ENCODE measurements at places on chromosomes 1 and 21.

DNA sequence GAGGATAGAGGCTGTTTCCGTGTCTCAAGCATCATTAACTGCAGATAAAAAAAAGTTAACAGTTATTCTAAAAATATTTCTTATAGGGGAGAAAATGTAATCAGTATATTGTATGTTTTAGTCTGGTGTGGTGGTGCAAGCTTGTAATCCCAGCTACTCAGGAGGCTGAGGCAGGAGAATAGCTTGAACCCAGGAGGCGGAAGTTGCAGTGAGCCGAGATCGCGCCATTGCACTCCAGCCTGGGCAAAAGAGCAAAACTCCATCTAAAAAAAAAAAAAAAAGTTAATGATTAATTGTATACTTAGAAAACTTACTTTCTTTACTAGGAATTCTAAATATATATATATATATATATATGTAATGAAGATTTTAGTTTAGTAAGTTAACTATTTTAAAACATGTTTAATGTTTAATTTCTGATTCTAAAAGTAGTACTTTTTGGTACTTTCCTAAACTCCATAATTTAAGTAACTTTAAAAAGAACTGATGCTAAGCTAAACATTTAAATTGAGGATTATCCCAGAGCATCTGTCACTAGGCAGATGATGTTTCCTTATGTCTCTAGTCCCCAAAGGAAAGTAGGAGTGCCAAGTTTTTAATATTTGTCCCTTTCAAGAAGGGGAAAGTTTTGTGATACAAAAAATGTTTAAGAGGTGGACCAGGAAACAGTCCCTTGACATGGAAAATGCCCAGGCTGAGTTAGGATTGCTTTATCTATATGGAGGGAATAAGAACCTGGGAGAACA lies 66.3 kb downstream of the DYRK1A start:
- no peak for DNase-seq
- peaks cover 27% of the 10 kb centered on the region for H3K4me1 ChIP-seq
- H3K27me3 ChIP-seq: no peaks in the 10 kb centered on the region
- peaks cover 2% of the 10 kb centered on the region for H3K36me3 ChIP-seq
- H3K27ac ChIP-seq: no peak overlapping the region

DNA sequence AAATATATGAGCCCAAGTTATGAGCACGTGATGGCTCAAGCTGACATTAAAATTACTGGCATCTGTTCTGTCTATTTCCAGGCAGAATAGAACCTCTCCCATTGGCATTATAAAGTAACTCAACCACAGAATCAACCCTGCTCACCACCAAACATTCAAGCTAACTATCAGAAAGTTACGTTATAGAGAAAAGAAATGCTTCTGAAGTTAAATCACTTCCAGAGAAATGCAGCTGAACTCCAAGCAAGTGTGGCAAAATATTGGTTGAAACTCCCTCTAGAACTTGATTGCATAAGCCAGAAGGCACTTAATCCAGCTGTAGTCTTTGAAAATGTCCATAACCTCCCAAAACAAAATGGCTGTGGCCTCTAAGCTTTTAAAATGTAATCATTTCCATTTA lies 36.2 kb upstream of the UBE2U start:
- peaks cover 60% of the 10 kb centered on the region for H3K4me1 ChIP-seq
- DNase-seq: no peak
- H3K36me3 ChIP-seq: peaks cover 44% of the 10 kb centered on the region

GRCh38 chr1:170073893-170074249 lies 624 bp downstream of the KIFAP3 start:
- no peak for DNase-seq
- H3K27me3 ChIP-seq: no peaks in the 10 kb centered on the region
- H3K36me3 ChIP-seq: no peaks in the 10 kb centered on the region
- H3K27ac ChIP-seq: peak overlapping the region; percentile 97
- peaks cover 44% of the 10 kb centered on the region for H3K4me1 ChIP-seq

- peaks cover 5% of the 10 kb centered on the region for H3K27me3 ChIP-seq
- H3K4me3 ChIP-seq: no peak overlapping the region
- no peak overlapping the region for H3K27ac ChIP-seq
- no peaks in the 10 kb centered on the region for H3K36me3 ChIP-seq
Measured at GRCh38 chr1:58345215-58346035, 201.1 kb downstream of the OMA1 start.

GRCh38 chr1:117629625-117630422 lies 24.0 kb downstream of the TENT5C start:
- H3K27me3 ChIP-seq: peaks cover 9% of the 10 kb centered on the region
- H3K4me1 ChIP-seq: peaks cover 21% of the 10 kb centered on the region
- H3K4me3 ChIP-seq: no peak overlapping the region
- no peak for DNase-seq
- H3K27ac ChIP-seq: no peak overlapping the region

DNA sequence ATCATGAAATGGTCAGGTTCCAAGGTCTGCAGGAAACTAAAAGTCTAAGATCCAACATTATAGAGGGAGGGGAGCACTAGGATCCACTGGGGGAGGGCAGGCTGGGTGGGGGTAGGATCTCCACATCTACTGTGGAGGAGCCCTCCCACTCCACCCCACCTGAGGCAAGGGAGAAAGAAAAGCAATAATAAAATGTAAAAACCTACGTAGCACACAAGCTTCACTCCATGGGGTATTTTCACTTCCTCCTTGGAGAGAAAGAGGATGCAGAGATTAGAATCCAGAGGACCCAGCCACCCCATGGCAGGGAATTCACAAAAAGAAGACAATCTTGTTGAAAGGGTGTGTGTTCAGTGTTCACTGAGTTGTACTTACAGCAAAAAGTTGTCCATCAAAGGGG lies 14.4 kb downstream of the SPOCD1 start:
- no peak overlapping the region for H3K27ac ChIP-seq
- no peak overlapping the region for H3K4me3 ChIP-seq
- no peaks in the 10 kb centered on the region for H3K27me3 ChIP-seq
- DNase-seq: no peak

DNA sequence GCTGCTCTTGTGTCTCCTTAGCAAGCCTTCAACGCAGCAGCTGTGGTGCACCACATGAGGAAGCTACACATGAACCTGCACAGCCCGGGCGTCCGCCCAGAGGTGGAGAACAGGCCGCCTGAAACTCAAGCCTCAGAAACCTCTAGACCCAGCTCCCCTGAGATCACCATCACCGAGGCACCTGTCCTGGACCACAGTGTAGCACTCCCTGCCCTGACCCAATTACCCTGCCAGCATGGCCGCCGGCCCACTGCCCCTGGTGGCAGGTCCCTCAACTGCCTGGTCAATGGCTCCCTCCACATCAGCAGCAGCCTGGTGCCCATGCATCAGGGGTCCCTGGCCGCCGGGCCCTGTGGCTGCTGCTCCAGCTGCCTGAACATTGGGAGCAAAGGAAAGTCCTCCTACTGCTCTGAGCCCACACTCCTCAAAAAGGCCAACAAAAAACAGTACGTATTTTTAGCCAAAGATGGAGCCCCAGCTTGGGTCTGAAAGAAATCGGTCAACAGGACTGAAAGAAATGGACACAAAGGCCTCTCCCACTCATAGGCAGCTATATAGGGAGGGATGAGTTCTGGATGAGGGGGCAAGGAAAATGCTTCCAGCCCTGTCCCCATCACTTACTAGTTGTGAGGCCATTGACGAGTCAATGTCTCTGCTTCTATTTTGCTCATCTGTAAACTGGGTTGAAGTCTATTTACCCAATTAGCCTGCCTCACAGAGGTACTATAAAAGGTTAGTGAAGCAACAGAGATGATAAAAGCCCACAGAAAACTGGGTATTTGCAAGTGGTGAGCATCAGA lies 28.5 kb downstream of the CAMK1G start:
- H3K27me3 ChIP-seq: peaks cover 12% of the 10 kb centered on the region
- H3K36me3 ChIP-seq: peaks cover 3% of the 10 kb centered on the region
- no peaks in the 10 kb centered on the region for H3K4me1 ChIP-seq
- no peak overlapping the region for H3K4me3 ChIP-seq
- H3K27ac ChIP-seq: no peak overlapping the region

DNA sequence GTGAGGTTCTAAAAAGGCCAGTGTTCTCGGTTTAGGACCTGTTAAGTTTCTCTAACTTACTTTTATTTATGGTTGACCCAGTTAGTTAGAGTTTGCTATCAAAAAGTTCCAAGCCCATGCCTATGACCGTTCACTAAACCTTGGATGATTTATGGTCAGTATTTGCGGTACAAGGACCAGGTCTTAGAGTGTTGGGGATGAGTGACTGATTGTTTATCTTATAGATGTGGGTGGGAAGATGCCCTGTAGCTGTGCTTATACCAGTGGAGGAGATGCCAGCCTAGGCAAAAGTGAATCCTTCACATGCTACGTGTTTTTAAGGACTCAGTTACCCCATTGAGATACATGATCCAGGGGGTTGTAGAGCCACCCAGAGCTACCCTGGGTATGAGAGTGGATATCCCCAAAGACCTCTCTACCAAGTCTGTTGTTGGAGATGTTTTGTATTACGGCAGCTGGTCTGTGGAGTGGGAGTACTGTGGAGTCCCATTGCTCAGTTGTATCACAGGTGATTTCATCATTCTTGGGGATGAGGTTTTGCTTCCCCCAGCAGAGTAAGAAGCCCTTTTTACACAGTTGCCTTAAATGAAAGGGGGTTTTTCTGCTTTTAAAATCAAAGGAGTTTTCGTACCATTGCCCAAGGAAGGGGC lies 2.1 kb downstream of the SLC22A15 start:
- H3K27me3 ChIP-seq: no peaks in the 10 kb centered on the region
- no peaks in the 10 kb centered on the region for H3K36me3 ChIP-seq
- no peak for DNase-seq
- H3K27ac ChIP-seq: peak overlapping the region; percentile 89

DNA sequence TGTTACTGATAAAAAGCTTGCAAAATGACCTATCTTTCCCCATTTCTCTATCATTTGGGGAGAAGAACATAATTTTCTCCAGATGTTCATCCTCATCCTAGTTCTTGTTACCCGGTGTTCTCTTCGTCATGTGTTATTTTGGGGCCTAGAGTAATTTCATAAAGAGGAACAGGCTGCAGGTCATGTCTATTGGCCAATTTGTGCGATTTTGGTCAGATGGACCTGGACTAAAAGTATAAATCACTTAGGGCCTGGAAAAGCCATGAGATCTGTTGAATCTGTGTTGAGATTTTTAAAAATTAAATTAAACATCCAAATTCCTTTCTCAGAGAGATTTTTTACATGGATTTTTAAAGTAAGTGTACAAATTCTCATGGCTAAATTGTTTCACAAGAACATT lies 241.3 kb upstream of the PLXNA2 start:
- no peak overlapping the region for H3K4me3 ChIP-seq
- H3K36me3 ChIP-seq: no peaks in the 10 kb centered on the region
- DNase-seq: no peak
- peaks cover 14% of the 10 kb centered on the region for H3K27me3 ChIP-seq

- H3K27me3 ChIP-seq: peaks cover 27% of the 10 kb centered on the region
- peak within 1 kb of the TSS; percentile 62 for H3K27ac ChIP-seq
- peaks cover 25% of the 10 kb centered on the region for H3K4me1 ChIP-seq
- no peak for DNase-seq
- H3K4me3 ChIP-seq: peak within 1 kb of the TSS; percentile 64
Measured at GRCh38 chr1:156676820-156677615, at the start of gene NES. NES (minus strand) TSS chr1:156677407; CDS start chr1:156677264, 143 bp downstream.

All from chondrocyte (in vitro differentiated cells).